Left kidney (tissue), 8 donors: ENCODE measurements at places on chromosomes 12 and 14. TPM values are rescaled to one million over a fixed set of nuclear protein-coding genes. Genes with fewer than 3 reads are reported as not detected.
A peak's percentile ranks its signal among the peaks of the same experiment; 100 is the strongest.

GRCh38 chr12:43169115-43169681 lies 382.8 kb downstream of the ADAMTS20 start:
- no peak for DNase-seq

DNA sequence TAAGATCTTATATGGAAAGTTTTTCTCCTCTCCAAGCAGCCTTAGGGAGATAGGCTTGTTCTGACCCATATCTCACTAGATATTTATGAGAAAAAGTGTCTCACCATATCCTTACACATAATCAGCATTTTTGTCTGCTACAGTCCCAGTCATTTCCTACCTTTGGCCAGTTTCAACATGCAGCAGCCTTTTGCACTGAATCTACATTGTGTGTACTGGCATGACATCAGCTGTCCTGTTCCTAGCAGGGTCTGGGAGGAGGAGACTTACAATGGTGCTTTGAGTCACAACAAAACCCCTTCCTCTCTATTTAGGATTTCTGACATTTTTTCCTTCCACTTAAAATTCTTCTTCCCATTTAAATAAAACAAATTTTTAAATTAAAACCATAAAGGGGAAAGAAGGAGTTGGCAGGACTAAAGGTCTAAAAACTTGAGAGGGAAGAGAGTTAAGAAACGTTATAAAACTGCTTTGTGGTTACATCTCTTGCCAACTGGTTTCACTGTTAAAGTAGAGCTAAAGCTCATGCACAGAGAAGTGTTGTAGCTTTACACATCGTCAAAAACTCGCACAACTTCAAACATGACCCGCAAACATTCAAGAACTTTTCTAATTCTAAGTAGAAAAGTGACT lies 53.3 kb upstream of the CERS5 start:
- DNase-seq, result no peak

- no peak for DNase-seq
Measured at GRCh38 chr14:21300892-21301291, 21.0 kb downstream of the RPGRIP1 start.

DNA sequence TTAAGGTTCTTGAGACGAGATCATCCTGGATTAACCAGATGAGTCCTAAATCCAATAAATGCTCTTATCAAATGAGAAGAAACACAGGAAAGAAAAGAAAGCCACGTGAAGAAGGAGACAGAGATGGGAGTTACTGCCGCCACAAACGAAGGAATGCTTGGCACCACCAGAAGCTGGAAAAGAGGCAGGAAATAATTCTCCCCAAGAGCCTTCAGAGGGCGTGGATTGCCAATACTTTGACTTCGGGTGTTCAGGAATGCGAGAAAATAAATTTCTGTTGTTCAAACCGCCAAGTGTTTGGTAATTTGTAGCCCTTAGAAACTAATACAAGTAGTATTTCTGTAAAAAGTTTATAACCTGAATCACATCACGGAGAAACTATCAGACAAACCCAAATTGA lies 31.3 kb downstream of the ABCD2 start:
- DNase-seq, result no peak

GRCh38 chr14:38873941-38874612 lies 229.0 kb downstream of the SEC23A start:
- no peak for DNase-seq

DNA sequence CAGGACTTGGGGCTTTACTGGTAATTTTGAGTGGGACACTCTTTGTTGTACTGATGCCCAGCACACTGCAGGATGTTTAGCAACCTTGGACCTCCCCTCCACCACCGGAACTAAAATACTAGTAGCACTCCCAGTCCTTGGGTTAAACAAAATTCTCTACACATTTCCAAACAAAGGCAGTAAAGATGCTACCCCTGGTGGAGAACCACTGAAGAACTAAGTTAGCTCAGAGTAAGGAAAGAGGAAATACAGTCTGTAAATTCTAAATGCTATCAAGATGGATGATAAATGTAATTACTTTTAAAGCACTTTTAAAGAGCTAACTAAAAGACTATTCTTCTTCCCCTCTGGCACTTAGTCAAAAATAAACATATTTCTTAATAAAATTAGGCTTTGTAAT lies 64.1 kb downstream of the LRP6 start:
- DNase-seq, result no peak

DNA sequence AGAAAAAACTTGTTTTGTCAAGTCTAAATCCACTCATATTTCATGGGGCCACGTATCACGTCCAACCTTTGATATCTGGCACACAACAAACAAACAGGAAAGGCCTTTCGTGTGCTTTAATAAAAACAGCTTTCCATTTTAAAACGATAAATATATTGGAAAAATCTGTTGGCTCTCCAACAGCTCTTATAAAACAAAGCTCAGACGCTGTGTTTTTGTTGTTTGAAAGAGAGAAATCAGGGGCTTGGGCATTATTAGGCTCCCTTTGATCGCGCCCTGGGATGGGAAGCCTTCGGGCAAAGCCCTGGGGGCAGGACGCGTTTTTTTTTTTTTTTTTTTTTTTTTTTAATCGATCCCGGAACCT lies 429 bp upstream of the PLEKHA5 start:
- DNase-seq, result peak; percentile 46

DNA sequence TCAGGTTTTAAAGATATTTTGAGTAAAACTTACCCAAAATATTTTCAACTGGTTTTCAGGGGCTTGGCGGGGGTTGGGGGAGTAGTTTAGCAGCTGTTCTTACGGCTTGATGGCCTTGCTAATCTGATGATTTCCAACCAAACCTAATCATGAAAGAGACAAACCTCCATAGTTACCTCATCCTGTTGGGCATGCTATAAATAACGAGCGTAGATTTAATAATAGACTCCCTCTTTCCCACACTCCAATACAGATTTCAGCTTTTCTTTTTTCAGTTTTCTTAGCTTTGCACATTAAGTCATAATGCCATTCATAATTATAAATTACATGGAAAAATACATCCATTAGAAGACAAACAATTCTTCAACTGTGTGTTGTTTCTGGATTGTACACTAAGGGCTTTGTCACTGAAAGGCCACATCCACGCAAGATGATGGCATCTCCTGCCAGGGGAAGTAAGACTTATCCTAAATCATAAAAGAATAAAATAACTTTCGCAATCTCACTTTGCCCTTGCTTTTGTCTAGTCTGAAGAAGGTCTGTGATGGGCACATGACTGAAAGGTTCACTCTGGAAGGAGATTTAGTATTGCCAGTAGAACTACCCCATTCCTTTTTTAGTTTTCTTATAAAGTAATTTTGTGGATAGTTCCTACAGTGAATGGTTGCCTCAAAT lies 23.2 kb downstream of the ITPR2 start:
- DNase-seq, result no peak

DNA sequence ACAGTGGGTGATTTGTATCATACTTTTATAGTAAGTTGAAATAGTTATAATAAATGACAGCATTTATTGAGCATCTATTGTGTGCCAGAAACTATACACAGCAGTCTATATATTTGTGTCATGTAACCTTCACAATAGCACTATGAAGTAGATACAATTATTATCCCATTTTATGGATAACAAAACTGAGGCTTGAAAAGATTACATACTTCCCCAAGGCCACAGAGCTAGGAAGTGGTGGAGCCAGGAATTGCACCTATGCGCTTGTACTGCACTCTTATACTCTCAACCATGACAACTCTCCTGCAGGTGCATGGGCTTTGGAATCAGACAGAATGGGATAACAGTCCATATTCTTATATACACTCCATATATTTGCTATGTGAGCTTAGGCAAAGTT lies 110.6 kb upstream of the SOX5 start:
- no peak for DNase-seq

- peak; percentile 48 for DNase-seq
Measured at GRCh38 chr12:113161415-113162016, 12.0 kb downstream of the CFAP73 start.

DNA sequence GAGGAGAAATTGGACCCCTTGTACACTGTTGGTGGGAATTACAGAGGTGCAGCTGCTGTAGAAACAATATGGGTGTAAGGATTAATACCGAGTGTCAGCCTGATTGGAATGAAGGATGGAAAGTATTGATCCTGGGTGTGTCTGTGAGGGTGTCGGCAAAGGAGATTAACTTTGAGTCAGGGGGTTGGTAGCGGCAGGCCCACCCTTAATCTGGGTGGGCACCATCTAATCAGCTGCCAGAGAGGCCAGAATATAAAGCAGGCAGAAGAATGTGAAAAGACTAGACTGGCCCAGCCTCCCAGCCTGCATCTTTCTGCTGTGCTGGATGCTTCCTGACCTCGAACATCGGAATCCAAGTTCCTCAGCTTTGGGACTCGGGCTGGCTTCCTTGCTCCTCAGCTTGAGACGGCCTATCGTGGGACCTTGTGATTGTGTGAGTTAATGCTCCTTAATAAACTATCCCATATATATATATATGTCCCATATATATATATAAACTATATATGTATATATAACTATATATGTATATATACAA lies 38.4 kb upstream of the PPP2R5C start:
- no peak for DNase-seq

DNA sequence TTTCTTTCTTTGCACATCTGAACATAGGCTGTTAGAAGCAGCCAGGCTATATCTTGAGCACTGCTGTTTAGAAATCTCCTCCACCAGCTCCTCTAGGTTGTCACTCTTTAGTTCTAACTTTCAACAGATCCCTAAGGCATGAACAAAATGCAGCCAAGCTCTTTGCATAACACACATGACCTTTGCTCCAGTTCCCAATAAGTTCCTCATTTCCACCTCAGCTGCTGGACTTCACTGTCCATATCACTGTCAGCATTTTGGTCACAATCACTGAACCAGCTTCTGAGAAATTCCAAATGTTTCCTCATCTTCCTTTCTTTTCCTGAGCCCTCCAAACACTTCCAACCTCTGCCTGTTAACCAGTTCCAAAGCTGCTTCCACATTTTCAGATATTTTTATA lies 27.6 kb upstream of the C14orf132 start:
- no peak for DNase-seq

- no peak for DNase-seq
Measured at GRCh38 chr14:95111507-95112164, 45.7 kb downstream of the DICER1 start.

- DNase-seq, result no peak
Measured at GRCh38 chr12:114430306-114430705, 24.4 kb upstream of the TBX5 start.

DNA sequence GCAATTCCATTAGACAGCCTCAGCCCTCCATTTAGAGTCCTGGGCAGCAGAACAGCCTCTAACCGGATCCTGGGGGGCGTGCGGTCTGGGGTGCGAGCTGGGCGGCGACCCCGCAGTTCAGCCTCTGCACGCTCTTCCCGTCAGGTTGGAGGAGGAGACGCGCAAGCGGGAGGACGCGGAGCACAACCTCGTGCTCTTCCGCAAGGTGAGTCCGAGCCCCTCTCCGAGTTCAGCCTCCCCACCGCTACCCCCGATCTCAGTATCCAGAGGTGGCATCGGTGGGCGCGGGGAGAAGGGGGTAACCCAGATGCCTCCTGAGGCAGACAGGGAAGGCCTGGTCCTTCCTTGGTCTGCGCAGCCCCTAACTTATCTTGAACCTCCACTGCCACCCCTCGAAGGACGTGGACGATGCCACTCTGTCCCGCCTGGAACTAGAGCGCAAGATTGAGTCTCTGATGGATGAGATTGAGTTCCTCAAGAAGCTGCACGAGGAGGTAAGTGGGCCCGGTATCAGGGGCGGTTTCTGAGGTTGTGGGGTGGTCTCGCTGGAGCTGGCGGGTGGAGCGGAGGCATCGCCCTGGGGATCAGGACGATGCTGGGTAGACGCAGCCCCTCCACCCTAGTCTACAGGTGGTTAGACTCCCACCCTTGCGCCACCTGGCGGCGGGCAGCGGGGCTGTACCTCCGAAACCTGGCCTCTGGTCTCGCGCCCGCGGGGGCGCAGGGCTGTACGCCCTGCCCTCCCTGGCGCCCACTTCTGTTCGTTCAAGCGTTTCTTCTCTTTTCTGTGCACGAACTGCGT lies 1.3 kb downstream of the PRPH start:
- no peak for DNase-seq

DNA sequence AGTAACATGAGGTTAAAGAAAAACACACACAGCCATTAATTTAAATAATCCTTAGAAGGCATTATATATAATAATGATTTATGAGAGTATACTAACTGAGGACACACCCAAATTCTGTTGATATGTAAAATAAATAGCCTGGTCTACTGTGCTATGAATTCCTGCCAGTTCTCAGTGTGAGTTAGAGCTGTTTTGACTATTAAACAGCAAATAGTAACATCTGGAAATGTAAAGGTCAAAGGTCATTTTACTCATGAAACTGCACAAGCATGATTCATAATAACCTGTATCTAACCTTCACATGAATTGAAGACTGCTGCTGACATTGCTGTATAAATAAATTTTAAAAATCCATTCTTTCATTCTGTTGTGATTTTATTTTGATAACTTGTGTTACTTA lies 966.7 kb downstream of the SLC6A15 start:
- no peak for DNase-seq

DNA sequence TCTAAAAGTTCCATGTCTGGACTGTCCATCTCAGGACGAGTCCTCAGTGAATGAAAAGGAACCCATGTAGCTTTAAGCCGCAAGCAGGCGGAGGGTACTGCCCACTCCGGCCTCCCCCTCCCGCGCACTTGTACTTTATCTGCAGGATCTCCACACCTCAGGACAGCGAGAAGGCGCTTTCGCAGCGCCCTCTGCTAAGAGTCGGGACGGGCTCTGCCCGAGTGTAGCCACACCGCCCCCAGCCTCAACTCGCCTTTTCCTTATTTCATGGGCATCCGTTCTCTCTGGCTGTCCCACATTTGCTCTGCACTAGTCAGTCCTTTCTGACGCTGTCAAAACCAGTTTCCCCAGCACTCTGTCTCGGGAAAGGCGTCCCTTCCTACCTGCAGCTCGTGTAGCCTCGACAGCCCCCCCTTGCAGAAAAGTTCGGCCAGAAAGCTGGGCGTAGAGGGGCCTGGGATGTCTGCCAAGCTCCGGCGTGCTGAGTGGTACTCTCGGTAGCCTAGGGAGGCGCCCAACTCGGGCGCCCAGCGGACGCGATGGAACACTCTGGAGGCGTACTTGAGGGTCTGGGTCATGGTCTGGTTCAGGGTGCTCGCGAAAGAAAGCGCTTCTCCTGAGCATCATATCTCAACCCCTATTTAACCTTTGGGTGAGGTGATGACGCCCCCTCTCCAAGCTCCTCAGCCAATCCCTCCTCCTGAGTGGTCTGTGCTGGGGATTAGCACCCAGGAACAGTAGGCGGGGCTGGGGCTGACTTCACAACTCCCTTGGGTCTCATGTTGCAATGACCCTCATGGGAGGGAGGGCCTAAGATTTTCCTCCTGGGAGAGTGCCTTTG lies at the start of gene CYP27B1:
TSS of gene CYP27B1 (minus strand) at position 615 of the 841 bp plus-strand sequence. CDS start at position 578, 37 bp downstream.
- DNase-seq, result no peak

DNA sequence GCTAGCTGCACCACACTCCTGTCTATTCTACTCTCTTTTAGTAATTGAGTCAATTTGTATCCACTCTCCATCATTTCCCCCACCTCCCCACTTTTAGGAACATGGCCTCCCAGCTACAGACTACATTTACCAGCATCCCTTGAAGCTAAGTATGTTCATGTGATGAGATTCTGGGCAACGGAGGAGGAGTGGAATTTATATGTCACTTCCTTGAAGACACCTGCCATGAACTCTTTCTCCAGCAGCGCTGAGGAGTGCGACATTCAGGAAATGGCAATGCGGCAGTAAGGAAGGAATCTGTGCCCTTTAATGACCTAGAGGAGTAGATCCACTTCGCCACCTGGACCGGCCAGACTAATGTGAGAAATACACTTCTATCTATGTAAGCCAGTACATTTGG lies 243.7 kb upstream of the DIO2 start:
- no peak for DNase-seq

GRCh38 chr14:82855912-82856391 lies 1322.3 kb upstream of the SEL1L start:
- peak; percentile 38 for DNase-seq

The PIANP gene
- polyA plus RNA-seq, result 12.1 TPM

The HVCN1 gene
- 10.7 TPM for polyA plus RNA-seq

The MYF5 gene
- polyA plus RNA-seq, result not detected

The STAB2 gene
- 1.9 TPM for polyA plus RNA-seq

The ETFRF1 gene
- polyA plus RNA-seq, result 44.4 TPM

The NID2 gene
- 109 TPM for polyA plus RNA-seq
